ENCODE measurements at places on chromosomes 4 and X.

GRCh38 chrX:133056341-133056740 is 40.6 kb downstream of the USP26 start:
- DNase-seq: no peak

DNA sequence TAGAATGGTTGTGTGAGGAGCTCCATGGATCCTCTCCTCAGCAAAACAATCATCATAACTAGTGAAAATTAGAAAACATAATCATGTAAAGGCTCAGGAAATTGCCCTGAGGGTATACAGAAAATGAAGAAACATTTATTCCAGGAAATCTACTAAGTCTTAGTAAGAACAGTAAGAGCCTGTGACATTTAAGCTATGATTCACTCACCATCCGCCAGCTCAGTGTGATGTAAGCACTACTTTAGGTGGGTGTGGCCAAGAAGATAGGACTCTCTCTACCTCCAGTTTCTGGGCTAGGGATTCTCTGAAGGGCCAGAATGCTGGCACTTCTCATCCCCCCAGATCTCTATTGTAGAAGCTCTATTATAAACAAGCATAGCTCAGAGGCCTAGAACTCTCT is 147.5 kb downstream of the DLG3 start:
- DNase-seq: peak; percentile 5

- no peak for DNase-seq
These were observed 72.4 kb upstream of the TBL1X start for GRCh38 chrX:9392445-9392844.

GRCh38 chrX:147364896-147365295 is 546.8 kb upstream of the FMR1 start:
- no peak for DNase-seq

DNA sequence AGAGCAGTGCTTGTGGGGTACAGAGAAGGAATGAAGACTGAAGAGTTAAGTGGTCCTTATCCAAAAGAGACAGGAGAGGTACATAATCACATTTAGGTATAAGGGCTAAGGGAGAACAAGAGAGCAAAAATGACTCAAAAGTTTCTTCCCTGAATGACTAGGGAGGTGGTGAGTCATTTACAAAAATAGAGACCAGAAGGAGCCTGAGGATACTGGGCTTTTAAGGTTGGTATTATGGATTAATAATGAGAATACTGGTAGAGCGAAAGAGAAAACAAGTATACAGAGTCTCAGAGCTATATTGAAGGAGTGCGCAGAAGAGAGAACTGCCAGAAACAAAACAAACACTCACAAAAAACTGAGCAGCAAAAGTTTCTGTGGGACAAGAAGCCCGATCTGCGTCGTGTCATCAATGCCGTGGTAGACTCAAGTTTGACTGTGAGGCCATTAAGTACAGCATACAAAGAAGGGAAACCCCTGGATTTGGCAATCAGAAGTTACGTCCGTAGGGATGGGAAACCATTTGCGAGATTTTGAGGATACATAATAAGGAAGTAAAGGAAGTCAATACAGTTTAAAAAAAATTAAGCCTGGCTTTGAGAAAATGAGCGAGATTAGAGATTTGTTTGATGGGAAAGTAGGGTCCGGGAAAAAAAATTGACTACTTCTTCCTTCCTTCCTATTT is 129.1 kb upstream of the STIM2 start:
- no peak for DNase-seq

- peak; percentile 1 for DNase-seq
These were observed 773 bp upstream of the TXLNG start for GRCh38 chrX:16785247-16786138.

DNA sequence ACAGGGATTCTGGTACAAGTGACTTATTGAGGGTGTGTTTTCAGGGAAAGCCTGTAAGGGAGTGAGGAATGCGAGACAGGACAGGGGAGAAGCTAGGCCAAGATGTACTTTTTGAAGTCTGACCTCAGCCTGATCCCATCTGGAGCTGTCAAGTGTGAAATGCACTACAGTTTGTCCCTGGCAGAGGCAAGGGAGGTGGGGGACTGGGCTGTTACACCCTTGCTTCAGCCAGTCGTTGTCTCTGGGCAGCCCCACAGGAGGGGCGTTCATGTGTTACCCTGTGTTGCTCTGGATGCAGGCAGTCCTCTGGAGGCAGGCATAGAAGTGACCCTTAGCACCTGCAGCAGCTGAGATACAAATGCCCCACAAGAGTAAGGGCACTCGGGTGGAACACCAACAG is 25.8 kb downstream of the PPEF1 start:
- DNase-seq: no peak

- no peak for DNase-seq
These were observed 284.1 kb upstream of the AMOT start for GRCh38 chrX:113124693-113125092.

DNA sequence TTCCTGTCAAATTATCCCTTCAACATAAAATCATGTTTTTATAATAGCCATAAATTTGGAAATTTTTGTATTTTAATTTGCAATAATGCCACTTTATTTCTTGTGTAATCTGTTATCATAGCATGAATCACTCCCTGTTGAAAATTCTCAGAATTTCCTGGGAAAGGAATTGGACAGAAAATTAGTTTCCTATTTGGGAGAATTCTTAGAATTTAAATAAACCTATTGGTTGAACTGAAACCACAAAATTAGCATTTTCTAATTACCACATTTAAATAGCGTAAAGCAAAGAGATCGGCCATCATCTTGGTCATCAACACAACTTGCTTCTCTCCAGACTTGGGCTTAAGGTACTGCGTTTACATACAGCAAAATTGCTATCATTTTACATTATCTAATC is at the start of gene CSN1S1:
Gene CSN1S1, plus strand, starts transcription at position 301 of the 400 bp plus-strand sequence. CDS start 1,488 bp downstream, outside the sequence.
- DNase-seq: no peak

DNA sequence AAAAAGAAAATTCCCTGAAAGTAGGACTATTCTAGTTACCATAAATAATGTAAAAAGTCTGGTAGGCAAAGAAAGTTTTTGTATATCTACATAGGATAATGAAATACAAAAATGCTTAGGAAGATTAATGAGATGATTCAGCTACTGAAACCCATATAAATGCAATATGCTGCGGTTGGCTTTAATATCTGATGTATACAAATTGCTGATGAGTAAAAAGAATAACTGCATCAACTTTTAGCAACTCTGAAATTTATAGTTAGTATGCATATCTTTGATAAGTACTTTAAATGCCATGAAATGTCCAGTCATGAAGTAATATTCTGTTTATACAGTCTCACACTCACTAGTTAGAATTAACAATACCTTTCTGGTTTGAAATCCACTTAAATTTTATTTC is 404.8 kb downstream of the TLL1 start:
- DNase-seq: no peak

- DNase-seq: no peak
These were observed 13.5 kb downstream of the DCHS2 start for GRCh38 chr4:154478128-154478527.

GRCh38 chrX:19303256-19303880 is 40.4 kb upstream of the PDHA1 start:
- peak; percentile 6 for DNase-seq

- no peak for DNase-seq
These were observed 95.7 kb downstream of the DCLK2 start for GRCh38 chr4:150173982-150174398.

- no peak for DNase-seq
These were observed 387.7 kb upstream of the TEX13C start for GRCh38 chrX:124931958-124932357.

GRCh38 chr4:88713782-88714181 is 16.2 kb upstream of the NAP1L5 start:
- DNase-seq: no peak

GRCh38 chrX:72121383-72121782 is 10.3 kb downstream of the RTL5 start:
- peak; percentile 66 for DNase-seq

GRCh38 chr4:145420595-145421214 is 60.9 kb upstream of the SMAD1 start:
- DNase-seq: no peak

- no peak for DNase-seq
These were observed 1144.1 kb upstream of the IGFBP7 start for GRCh38 chr4:58254291-58254690.

DNA sequence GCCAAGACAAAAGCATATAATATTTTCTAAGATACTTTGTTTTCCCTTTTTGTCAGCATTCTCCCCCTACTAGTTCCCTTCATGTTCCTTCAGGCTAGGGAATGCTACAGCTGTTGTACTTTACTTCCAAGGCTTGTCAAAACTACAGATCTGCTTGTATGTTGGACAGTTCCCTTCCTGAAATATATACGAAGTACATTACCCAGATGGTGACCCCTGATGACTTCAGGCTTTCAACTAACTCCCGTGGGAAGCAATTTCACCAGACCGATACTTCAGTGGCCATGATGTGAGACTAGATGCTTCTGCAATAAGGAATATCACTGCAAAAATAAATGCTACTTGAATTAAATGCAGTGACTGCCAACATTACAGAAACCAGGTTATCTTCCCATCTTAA is 332.8 kb downstream of the SH2D1A start:
- no peak for DNase-seq

DNA sequence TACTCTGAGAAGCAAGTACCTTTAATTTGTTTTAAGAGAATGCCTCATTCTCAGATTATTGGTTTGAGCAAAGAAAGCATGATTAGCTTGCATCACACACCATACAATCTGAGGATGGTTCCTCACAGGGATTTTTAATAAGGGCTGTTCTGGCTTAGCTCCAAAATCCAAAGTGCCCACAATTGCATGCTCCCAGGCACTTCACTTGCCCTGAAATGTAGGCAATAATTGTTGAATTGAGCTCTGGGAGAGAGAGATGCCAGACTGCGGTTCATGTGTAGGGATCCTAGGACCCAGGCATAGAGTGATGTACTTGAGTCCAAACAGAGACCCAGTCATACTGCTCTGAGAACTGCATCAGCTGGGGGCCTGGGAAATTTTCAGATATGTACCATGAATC is 358.4 kb upstream of the CXorf51B start:
- no peak for DNase-seq
